Osteoblast (primary cell): ENCODE measurements at places on chromosomes 4 and X. TPM values are rescaled to one million over a fixed set of nuclear protein-coding genes. Genes with fewer than 3 reads are reported as not detected.

- H3K27ac ChIP-seq = no peak overlapping the region
- no peaks in the 10 kb centered on the region for H3K36me3 ChIP-seq
- H3K4me1 ChIP-seq = no peaks in the 10 kb centered on the region
Observed at GRCh38 chrX:116749943-116750342, 287.2 kb upstream of the CT83 start.

- H3K27me3 ChIP-seq = no peaks in the 10 kb centered on the region
- no peaks in the 10 kb centered on the region for H3K4me1 ChIP-seq
- no peaks in the 10 kb centered on the region for H3K36me3 ChIP-seq
- no peak for DNase-seq
Observed at GRCh38 chrX:11600578-11600977, 65.1 kb downstream of the ARHGAP6 start.

DNA sequence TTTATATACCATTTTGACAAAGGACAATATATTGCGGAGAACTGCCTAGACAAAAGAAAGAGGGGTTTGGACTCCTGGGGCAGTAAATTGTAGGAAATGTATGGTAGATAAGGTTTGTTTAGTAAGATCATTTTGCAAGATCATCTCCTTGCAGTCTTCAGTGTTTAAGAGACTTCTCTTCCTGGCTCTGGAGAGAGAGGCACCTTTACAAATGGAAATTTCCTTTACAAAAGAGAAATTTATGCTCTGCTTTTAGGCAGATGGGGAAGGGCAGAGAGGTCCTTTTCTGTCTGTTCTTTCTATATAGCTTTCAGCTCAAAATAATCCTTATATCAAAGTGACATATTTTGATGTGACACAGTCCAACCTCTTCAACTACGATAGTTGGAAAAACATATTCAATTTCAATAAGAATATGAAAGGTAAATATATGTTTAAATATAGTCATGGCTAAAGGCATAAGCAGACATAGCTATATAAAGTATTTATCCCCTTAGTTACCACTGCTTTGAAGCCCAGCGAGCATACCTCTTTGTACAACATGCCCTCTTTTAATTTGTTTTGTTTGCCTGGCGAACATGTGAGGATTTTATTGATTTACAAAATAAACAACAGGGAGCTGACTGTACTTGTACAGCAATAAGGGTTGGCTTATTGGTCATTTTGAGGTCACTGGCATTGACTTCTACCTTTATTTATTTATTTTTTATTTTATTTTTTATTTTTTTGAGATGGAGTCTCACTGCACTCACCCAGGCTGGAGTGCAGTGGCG is 65.2 kb downstream of the TRIM2 start:
- H3K27me3 ChIP-seq = no peaks in the 10 kb centered on the region
- no peaks in the 10 kb centered on the region for H3K36me3 ChIP-seq
- peaks cover 5% of the 10 kb centered on the region for H3K4me1 ChIP-seq
- DNase-seq = no peak
- H3K27ac ChIP-seq = no peak overlapping the region

The SLC6A14 gene
- total RNA-seq = not detected in 2 replicates

The GAGE2A gene
- not detected in 2 replicates for total RNA-seq

- no peaks in the 10 kb centered on the region for H3K4me1 ChIP-seq
- H3K27me3 ChIP-seq = peaks cover 2% of the 10 kb centered on the region
- H3K4me3 ChIP-seq = no peak overlapping the region
- no peak overlapping the region for H3K27ac ChIP-seq
Observed at GRCh38 chr4:123545667-123546572, 149.3 kb downstream of the SPRY1 start.

The TIMM17B gene
- total RNA-seq = 20.6 and 24.2 TPM in 2 replicates

- peak overlapping the region; percentile 54 for H3K4me3 ChIP-seq
- H3K36me3 ChIP-seq = peaks cover 23% of the 10 kb centered on the region
- DNase-seq = peak; percentile 78
- no peaks in the 10 kb centered on the region for H3K27me3 ChIP-seq
- peak overlapping the region; percentile 96 for H3K27ac ChIP-seq
- peaks cover 99% of the 10 kb centered on the region for H3K4me1 ChIP-seq
Observed at GRCh38 chr4:7906171-7906701, 33.4 kb downstream of the AFAP1 start.

The LETM1 gene
- 68.4 and 75.3 TPM in 2 replicates for total RNA-seq

GRCh38 chr4:67713529-67714247 is 12.7 kb upstream of the UBA6 start:
- peak; percentile 74 for DNase-seq
- peaks cover 12% of the 10 kb centered on the region for H3K4me1 ChIP-seq
- H3K27ac ChIP-seq = peak overlapping the region; percentile 0
- no peaks in the 10 kb centered on the region for H3K27me3 ChIP-seq
- H3K36me3 ChIP-seq = no peaks in the 10 kb centered on the region
